ENCODE measurements at places on chromosomes 1 and 21.

DNA sequence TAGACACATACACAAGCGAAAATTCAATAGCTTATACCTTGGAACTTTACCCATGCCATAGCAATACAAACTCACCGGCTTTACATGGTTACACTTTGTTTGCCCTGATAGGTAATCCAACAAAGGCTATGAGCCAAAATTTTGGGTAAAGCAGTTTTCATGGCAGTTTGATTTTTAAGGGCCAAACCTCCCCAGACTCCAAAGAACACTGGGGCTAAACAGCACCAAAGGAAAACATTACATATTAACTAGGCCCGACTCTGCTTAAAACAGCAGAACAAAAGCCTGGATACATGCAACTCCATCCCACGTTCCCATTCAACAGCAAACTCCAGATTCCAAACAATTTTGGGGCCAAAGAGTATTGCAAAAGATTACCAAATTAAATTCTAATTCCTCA lies 4.4 kb upstream of the TMEM125 start:
- no peak for DNase-seq

DNA sequence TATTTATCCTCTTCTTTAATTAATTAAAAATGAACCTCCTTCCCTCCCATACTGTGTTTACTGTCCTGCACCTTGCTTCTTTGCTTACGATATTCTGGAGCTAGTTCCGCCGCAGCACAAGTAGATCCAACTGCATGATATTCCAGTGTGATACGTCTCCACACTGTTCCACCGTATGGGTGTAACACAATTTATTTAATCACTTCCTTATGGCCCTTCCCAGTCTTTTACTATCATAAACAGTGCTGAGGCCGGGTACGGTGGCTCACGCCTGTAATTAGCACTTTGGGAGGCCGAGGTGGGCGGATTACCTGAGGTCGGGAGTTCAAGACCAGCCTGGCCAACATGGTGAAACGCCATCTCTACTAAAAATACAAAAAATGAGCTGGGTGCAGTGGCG lies 25.7 kb downstream of the CNST start:
- no peak for DNase-seq

- no peak for DNase-seq
Observed at GRCh38 chr21:45454926-45455673, 50.1 kb downstream of the COL18A1 start.

- DNase-seq: no peak
Observed at GRCh38 chr1:94067196-94067595, 53.8 kb downstream of the ABCA4 start.

GRCh38 chr1:109025694-109026093 lies 16.2 kb downstream of the WDR47 start:
- DNase-seq: no peak

GRCh38 chr1:116902723-116903383 lies 6.9 kb upstream of the PTGFRN start:
- no peak for DNase-seq

- DNase-seq: no peak
Observed at GRCh38 chr1:27047914-27048313, 35.3 kb upstream of the TENT5B start.

DNA sequence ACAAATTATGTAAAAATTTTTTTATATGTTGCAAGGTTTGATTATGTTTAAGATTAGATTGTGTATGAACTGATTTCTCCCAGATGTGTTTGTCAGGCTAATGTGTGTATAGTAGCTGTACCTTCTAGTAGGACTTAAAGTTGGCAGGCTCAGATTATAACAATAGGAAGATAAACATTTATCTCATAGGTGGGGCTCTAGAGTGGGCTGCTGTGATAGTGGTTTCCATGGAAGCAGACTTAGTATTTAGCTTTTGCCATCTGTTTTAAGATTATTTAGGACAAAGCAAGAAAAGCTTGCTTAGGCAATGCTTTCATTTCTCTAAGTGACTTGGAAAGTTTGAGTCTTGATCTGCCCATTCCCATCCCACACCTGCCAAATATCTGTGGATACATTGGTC lies 187.7 kb upstream of the CACYBP start:
- DNase-seq: no peak

GRCh38 chr21:29678626-29679025 lies 261.2 kb downstream of the GRIK1 start:
- no peak for DNase-seq

DNA sequence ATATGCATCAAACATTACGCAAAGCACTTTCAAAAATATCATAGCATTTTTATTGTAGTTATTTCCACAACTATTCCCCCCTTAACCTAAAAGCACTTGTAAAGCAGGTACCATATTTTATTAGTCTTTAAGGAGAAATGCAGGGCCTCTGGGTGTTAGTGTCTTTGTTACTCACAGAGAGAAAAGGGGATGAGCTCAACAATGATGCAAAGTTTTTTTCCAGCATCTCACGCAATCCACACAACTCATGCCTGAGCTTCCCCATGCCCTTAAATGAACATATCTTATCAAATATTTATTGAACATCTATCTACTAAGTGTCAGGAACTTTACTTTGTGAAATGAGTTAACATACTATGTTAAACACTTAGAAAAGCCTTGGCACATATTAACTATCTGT lies 50.6 kb downstream of the BEND5 start:
- DNase-seq: no peak

DNA sequence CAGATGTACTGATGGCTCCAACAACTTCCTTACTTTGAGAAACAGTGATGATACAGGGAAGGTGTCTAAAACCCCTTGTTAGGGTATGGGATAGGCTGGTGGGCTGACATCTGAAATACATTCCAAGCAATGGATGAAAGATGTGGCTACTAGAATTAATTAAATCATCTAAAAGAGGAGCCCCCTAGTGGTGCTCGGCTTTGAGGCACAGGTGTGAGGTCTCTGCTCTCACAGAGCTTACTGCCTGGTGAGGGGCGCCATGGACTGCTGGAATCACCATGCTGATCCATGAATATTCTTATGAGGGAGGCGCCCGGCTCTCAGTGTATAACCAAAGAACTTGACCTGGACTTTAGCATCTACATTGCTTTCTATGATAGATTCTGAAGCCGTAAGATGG lies 48.5 kb downstream of the GNG4 start:
- DNase-seq: no peak

- DNase-seq: no peak
Observed at GRCh38 chr1:48560577-48560976, 88.6 kb upstream of the SPATA6 start.

- no peak for DNase-seq
Observed at GRCh38 chr1:22123901-22124404, 18.9 kb downstream of the WNT4 start.

- DNase-seq: no peak
Observed at GRCh38 chr21:29350246-29350779, 51.6 kb downstream of the BACH1 start.

DNA sequence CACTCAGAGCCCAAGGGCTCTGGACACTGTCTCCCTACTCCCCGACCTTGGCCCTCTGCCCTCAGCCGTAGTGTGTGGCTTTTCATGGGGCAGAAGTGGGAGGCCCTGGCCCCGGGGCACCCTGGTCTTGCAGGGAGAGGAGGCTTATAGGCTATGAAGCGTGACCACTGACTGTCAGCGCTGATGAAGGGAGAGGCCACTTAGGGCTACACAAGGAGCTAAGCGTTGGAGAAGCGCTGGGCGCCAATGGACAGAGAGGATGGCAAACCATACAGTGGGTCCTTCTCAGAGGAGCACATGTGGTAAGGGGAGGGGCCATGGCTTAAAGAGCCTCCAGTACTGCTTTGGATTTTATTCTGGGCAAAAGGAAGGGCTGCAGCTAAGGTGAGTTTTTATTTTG lies 7.9 kb downstream of the CRABP2 start:
- DNase-seq: no peak

GRCh38 chr1:160149716-160150115 lies 1.7 kb upstream of the ATP1A4 start:
- no peak for DNase-seq

DNA sequence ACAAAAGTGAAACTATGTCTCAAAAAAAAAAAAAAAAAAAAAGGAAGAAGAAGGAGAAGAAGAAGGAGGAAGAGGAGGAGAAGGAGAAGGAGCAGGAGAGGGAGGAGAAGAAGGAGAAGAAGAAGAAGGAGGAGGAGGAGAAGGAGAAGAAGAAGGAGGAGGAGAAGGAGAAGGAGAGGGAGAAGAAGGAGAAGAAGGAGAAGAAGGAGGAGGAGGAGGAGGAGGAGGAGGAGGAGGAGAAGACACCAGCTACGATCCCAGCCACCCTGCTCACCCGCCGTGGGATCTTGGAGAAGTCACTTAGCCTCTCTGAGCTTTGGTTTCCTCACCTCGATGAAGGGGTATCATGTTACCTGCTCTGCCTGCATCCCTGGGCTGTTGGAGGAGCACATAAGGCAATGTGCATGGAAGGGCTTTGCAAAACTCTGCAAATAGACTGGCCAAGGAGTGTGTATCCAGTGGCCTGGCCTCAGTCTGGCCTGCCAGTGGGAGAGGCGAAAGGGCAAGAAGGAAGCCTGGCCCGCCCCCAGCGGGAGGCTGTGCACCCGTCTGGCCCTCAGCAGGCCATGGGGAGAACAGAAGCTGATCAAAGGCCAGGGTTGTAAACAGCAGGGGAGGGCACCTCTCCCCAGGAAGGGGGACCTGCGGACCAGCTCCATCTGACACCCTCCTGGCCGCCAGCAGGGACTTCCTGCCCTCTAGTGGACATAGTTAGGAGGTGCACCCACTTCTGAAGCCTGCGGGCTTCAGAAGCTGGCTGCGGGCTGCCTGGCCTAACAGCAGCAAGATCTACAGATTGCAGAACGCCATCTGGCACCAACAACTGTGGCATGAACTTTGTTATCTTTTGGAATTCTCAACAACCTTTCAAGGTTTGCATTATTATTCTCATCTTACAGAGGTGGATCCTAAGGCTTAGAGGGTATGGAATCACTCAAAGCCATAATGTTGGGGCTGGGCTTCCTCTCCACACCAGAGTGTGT lies 19.2 kb upstream of the CDK18 start:
- DNase-seq: peak; percentile 35

- DNase-seq: no peak
Observed at GRCh38 chr1:213962508-213962907, 25.3 kb upstream of the PROX1 start.

GRCh38 chr1:226558036-226558650 lies 9.6 kb downstream of the STUM start:
- DNase-seq: no peak

DNA sequence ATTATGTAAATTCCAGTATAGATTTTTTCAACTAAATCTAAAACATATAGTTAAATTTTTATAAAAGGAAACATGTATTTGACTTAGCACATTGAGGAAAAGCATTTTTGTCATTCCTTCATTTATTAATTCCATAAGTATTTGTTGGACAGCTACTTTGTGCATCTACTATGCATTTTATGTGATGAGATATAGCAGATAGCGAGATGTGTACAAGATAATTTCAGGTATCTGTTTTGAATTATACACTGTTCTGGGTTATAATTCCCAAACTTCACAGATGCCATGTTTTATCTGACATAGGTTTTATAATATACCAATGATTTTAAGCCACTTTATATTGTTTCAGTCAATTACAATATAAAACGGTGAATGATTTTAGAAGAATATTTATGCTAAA lies 398.7 kb downstream of the USH2A start:
- DNase-seq: no peak

- DNase-seq: no peak
Observed at GRCh38 chr21:31766899-31767298, 35.0 kb upstream of the SCAF4 start.

GRCh38 chr1:182682898-182683501 lies 1.4 kb downstream of the RGS8 start:
- DNase-seq: no peak

DNA sequence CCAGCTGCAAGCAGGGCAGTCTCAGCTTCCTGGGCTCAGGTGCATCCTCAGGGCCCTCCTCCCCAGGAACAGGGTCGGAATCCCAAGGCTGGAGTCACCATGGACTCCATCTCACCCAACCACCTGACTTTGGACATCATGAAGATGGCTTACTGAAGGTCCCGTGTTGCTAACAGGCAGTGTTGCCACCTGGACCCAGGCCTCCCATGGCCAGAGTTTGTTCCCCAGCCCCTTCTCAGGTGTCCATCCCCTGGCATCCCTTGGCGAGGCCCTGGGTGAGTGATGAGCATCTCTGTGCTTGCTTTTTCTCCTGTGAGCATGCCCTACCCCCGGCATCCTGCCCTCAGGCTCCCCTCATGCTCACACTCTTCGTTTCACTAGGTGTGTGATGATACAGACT lies 101.7 kb upstream of the EDN2 start:
- DNase-seq: no peak

- DNase-seq: no peak
Observed at GRCh38 chr1:229845410-229846138, 219.5 kb downstream of the URB2 start.

DNA sequence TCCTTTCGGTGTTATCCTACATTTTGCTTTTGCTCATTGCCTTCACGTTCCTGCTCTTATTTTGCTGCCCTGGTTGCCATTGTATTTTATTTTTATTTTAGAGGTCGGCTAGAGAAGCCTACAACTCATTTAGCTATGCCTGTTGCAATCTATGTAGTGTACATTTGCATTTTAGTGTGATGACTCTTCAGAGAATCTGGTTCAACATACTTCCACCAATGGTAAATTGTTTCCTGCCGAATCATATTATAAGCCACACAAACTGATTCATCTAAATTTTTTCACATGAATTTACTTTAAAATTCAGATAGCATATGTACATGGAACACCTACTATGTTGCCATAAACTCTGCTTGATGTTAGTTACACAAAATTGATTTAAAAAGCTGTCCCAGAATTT lies 1596.9 kb downstream of the PLA2G4A start:
- DNase-seq: no peak

DNA sequence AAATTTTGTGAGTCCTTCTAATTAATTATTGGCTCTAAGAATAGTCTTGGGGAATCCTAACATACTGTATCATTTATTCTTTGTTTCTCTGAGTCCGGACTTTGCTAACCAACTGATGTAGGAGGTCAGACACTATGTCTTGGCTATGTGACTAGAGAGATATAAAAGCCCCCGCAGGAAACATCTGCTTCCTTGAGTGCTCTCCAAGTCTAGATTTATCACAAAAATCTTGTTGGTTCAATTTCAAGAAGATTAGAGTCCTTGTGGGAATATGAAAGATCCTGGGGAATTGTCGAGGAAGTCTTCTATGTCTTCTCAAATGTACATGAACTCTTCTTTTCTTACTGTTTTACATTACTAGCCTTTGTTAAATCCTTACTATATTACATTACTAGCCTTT lies 1712.5 kb downstream of the NCAM2 start:
- no peak for DNase-seq

DNA sequence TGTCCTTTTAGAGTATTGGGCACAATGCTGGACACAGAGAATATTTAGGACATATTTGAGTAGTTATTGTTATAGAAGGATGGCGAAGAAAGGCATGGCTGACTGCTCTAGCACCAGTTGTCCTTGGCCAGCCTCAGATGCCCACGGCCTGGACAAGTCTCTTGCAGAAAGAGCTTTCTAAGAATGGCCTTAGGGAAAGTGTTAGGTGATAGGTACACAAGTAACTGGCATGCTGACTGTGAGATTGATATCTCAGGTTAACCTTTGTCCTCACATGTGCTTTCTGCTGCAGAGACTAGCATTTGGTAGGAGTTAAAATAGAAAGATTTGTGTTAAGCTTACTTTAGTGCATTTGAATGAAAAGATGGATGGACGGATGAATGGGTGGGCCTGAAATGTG lies 10.1 kb downstream of the SFT2D2 start:
- DNase-seq: no peak

All from stimulated activated CD8-positive, alpha-beta memory T cell treated with anti-CD3 and anti-CD28 coated beads, Interleukin-15, amount 100 ng/mL, for 24 hours (primary cell).